ENCODE measurements at places on chromosomes 5 and 9.

GRCh38 chr5:72465066-72465465, 42.1 kb downstream of the ZNF366 start:
- no peak for DNase-seq

- DNase-seq, result peak; percentile 0
Measured at GRCh38 chr9:93663877-93664548, 87.6 kb downstream of the PHF2 start.

- no peak for DNase-seq
Measured at GRCh38 chr5:22391956-22392355, 461.2 kb downstream of the CDH12 start.

DNA sequence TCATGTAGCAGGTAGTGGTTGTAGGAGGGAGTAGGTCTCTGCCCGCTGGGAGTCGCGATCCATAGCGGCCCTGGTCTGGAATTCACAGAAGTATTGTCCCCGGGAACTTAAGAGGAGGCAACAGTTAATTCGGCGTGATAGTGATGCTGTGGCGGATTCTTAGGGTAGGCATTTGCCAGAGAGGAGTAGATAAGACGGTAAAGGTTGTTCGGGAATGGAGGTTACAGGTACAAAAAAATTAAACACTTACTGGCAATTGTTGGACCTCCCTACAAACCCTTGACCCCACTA, 679 bp downstream of the SMC5 start:
- DNase-seq, result no peak

DNA sequence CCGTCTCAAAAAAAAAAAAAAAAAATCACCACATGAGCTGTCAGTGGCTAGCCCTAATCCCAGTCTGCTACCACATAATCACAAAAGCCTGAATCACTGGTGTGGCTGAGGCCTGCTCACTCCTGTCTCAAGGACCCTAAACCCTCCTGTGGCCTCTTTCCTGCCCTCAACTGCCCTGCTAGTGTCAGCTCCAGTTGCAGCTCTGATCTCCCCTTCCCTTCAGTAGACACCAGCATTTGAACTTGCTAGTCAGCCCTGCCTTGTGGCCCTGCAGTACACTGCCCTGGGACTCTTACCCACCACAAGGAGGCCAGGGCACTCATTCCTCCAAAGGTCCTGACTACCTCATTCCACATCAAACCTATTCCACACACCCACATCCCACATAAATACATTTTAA, 9.5 kb upstream of the P4HA2 start:
- peak; percentile 54 for DNase-seq

- DNase-seq, result peak; percentile 62
Measured at GRCh38 chr9:69546265-69546664, 125.9 kb downstream of the APBA1 start.

DNA sequence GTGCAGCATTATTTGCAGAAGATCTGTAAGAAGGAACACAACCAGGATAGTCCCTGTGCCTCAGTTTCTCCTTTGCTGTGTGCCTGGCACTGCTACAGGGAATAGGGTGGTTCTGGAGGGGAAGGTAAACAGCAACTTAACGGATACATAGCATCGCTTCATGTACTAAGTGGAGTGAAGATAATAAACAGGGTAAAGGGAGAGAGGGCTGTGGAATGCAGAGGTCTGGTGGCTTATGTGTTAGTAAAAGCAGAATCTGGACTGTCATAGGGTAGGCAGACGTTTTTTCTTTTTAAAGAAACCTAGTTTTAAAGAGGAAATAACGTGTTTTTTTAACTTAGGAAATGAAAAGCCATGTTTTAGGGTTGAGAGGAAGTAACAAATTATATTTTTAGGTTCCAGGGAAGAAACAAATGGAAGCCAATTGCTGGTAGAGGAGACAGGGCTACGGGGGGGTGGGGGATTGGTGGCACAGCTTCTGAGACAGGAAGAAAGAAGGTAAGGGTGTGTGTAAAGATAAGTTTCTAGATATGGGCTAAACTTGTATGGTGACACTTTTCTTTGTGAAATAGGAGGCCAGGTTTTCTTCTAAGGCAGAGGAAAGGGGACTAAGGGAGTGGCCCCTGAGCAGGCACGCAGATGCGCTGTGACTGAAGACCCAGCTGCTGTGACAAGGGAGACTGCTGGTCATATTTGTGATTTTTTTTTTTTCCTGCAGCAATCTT, 1.3 kb downstream of the GNG10 start:
- no peak for DNase-seq

DNA sequence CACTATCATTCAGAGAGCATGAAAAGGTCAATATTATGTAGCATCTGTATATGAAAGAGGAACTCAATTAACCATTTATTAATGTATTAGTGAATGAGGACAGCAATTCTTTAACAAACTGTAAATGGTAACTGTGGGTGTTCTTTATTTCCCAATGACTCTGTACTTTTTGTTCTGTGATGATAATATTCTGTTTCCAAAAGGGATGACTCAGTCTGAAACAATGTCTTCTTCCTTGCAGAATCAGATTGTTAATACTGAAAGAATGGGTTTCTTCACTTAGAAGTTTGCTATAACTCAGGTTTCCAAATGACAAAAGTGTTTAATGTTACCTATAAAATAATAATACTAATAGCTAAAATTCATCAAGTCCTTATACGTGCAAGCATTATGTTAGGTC, 1518.7 kb upstream of the WWC1 start:
- no peak for DNase-seq

GRCh38 chr5:23026252-23027170, 173.4 kb upstream of the CDH12 start:
- no peak for DNase-seq

DNA sequence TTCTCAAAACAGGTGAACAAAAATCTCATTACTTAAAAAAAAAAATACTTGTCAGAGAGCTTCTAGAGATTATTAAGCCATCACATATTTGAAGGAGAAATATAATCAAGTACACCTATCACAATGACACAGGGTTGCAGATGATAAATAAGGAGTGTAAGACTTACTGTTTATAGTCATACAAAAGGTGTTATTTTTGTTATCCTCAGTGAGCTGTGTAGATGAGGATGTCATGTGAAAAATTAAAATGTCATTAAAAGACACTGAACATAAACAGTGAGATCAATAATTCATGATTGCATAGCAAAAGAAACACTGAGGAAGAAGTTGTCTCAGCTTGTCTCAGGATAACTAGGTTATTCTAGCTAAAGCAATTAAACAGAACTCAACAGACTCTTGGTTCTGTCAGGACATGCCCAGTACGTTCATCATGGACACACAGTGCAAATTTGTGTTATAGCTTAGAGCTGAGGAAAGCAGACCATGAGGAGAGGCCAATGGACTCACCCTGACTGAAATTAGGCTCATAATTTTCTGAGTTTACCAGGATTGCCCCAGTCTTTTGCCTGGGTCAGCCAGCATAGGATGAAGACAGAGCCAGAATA, 1162.6 kb upstream of the C9orf72 start:
- no peak for DNase-seq

- peak; percentile 97 for DNase-seq
Measured at GRCh38 chr5:151252762-151253604, at the start of gene GM2A. Gene GM2A, plus strand, starts transcription at chr5:151253185. Its CDS starts 32 bp downstream, at chr5:151253217.

GRCh38 chr9:16368237-16369087, 502.0 kb downstream of the BNC2 start:
- DNase-seq, result no peak

DNA sequence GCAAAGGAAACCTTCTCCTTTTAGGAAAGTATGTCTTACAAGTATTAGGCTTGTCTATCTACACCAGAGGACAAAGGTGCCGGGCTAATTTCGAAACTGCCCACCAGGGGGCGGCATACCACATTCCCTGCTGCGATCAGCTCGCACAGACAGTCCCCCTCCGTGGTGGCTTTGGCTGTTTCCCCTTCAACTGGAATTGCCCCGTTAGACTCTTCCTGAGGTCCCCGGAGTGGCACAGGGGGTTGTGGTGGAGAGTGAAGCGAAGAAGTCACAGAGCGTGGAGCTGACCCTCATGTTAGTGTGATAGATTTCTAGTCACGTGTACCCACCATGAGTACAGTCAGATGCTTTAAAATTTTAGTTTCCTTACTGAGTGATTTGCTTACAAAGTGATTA, 17.5 kb downstream of the PTTG1 start:
- DNase-seq, result peak; percentile 74

GRCh38 chr5:126852091-126852571, 75.2 kb downstream of the LMNB1 start:
- no peak for DNase-seq

GRCh38 chr9:94813379-94813778, 86.9 kb downstream of the AOPEP start:
- DNase-seq, result no peak

DNA sequence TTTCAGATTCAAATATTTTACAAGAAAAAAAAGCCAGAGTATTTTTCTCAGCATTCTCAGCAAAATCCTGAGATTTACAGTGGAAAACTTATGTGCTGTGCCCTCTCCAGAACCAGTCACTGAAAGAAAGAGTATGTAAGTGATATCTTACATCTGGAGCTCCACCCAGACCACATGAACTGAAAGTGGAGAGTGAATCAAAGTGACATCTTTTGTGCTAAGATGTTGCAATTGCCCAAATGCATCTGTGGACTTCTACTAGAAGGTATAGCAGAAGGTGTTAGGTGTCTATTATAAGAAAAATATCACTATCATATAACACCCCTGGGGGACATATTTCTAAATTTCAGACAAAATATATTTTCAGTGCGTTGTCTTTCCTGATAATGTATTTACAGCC, 49.0 kb upstream of the RIC1 start:
- no peak for DNase-seq

GRCh38 chr5:154818471-154819116, 31.8 kb downstream of the FAXDC2 start:
- no peak for DNase-seq

- DNase-seq, result peak; percentile 43
Measured at GRCh38 chr5:80960531-80961375, 590 bp downstream of the RASGRF2 start.

DNA sequence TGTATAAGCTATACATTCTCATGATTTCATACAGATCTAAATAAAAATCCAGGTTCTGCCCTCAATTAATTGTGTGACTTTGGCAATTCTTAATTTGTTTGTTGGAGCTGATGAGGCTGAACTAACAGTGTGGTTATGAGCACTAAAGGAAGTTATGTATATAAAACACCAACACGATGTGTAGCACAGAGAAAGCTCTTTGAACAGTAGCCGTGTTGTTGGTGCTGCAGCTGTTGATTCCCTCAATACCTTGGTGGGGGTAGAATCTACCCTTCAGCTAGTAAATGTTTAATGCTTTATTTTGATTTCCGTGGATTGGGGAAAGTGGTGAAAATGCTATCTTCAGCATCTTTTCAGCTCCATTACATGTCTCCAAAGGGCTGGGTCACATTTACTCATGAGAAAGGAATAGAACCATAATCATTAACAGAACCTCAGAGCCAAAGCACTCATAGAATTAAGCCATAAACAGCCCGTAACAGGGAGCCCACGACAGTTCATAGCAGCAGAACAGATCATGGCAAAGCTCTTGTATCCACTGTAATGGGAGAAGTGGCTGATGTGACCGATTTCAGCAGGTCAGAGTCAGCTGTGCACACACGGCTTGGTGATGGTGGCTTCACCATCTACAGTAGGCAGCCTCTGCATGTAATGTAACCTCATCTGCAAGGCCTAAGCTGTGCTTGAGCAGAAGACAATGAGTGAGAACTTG, 332.7 kb downstream of the DIRAS2 start:
- peak; percentile 91 for DNase-seq

DNA sequence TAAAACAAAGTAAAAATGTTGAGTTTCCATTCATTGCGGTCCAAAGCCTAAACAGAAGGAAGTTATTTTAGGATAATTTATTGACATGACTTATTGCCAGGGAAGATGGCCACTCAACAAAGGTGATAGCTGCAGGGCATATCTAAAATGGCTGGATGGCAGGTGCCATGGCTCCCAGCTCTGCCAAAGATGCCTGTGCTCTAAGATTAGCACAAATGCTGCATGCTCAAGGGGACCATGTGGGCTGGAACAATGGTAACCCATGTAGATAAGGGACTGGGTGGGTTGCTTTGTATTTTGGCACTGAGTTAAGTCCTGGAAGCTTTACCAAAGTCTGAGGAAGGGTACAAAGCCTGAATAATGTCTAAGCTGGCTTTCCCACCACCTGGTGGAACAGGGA, 95.5 kb upstream of the IFNK start:
- no peak for DNase-seq

DNA sequence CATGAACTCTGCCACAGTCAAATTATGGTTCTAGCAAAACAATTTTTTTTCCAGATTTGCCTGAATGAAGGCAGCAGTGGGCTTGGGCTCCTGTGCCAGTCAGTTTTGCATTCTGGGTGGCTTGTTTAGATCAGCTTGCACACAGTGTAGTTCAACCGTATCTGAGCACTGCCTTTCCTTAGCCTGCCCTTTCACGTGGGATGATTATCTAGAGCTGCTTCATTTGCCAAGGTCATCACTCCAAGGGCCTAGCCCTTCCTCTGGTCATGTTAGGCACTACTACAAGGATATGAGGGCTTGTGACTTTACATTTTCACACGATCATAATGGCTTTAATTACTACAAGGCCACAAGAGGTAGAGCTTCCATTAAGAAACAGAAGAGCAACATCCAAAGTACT, 150.6 kb upstream of the EFNA5 start:
- no peak for DNase-seq

- no peak for DNase-seq
Measured at GRCh38 chr5:109451146-109451545, 41.4 kb upstream of the PJA2 start.

DNA sequence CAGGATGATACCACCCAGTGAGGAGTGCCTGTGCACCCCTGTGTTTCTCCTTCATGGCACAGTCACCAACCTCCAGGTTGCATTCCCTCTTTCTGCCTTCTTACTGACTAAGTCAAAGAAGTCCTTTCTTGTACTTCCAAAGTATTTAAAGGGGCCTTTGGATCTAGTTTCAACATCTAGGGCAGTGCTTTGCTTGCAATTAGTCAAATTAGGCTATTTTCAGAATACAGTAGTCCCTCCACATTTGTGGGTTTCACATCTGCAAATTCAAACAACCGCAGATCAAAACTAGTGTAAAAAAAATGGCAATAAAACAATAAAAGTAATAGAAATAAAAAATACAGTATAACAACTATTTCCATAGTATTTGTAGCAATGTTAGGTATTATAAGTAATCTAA, 333.9 kb upstream of the SEMA6A start:
- DNase-seq, result no peak

DNA sequence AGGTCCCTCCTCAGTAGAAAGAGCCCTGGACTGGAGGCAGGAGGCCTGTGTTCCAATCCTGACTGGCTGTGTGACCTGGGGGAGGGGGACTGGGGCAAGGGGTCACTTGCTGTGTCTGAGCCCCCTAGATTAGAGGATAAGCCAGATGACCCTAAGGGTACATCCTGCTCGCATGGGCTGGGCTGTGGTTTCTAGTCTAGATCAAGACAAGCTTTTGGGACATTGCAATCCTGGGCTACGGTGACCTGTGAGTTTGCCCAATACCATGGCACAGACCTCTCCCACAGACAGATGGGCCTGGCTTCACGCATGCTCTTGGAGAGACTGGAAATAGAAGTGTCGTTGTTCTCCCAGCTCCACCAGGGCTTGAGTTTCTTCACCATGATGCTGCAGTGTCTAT, 27.0 kb downstream of the NDUFA8 start:
- no peak for DNase-seq

DNA sequence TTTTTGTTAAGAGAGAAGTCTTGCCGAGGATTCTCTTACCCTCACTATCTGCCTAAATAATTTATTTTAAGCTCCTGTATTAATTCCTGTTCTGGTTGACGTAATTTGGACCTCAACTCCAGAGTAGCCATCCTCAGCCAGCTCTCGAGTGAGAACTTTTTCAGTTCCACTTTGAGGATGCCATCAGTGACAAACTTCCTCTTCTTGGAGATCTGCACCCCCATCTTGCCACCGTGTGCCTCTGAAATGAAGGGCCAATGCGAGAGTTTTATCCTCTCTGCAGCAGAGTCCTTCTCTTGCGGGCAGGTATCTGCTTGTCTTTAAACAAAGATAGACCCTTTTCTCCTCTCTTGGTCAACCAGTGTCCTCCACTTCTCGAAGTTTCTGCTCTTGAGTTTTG, 19.5 kb upstream of the TMEM174 start:
- DNase-seq, result no peak
